Gastroesophageal sphincter (tissue), 4 donors: ENCODE measurements at places on chromosomes 11 and 22. TPM values are rescaled to one million over a fixed set of nuclear protein-coding genes. Genes with fewer than 3 reads are reported as not detected.

- ATAC-seq: no peak
These were observed 213.1 kb downstream of the LRRC4C start for GRCh38 chr11:41246399-41246745.

GRCh38 chr11:62770778-62771143 lies 435 bp upstream of the TAF6L start:
- peak; percentile 13 for ATAC-seq

DNA sequence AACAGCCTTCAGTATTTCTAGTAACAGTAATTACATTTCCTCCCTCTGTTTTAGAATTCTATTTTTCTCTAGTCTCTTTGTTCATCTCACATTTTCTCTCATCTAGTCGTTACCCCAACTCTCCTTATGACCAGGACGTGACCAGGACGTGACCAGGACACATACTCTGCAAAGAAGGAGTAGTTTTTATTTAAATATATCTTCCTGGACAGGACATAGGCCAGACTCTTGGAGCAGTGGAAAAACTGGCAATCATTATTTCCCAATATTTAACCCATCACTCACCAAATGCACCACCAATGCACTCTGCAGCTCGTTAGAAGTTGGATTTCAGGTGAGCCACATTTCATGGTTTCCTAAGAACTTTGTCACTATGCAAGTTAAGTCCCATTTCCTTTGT lies 40.3 kb upstream of the POGLUT3 start:
- ATAC-seq: no peak

- ATAC-seq: no peak
These were observed 51.7 kb downstream of the BRD1 start for GRCh38 chr22:49775867-49776511.

Gene SEC14L3
- not detected for total RNA-seq

DNA sequence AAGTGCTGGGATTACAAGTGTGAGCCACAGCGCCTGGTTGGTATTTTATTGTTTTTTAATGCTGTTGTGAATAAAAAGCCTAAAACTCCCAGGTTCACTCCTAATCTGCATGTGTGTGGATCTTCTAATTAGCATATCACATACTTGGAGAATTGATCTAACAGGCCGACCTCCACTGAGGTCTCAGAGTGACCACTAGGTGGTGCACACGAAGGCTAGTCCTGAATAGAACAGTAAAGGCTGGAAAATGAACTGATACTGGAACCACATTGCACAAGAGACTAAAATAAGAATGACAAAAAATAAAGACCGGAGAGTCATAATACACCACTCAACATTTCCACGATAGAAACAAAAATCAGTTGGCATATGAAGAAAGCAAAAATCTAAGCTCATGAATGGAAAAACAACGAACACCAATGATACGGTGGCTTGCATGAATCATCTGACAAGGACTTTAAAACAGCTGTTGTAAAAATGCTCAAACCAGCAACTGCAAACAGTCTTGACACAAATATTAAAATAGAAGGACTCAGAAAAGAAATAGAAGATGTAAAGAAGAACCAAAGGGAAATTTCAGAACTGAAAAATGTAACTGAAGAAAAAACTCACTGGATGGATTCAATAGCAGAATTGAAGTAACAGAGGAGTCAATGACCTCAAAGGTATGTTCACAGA lies 19.2 kb downstream of the PIM3 start:
- no peak for ATAC-seq
